ENCODE measurements at places on chromosomes 2 and 18.

DNA sequence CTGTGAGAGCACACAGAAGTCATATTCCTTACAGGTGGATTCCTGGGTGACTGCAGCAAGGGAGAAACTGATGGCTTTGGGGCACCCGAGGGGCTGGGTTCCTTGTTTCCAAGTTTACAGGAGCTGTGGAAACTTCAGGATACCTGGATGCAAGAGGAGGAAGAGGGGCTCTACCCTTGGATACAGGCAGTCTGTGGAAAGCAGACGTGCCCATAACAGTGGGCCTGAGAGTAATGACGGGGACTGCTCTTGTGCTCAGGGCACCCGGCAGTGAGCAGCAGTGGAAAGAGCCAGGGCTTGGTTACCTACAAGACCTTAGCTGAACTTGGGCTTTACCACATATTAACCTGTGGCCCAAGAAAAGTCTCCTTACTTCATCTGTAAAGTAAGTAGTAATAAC, 102.2 kb upstream of the TGFA start:
- no peak for DNase-seq

GRCh38 chr2:105118960-105119359, 81.1 kb downstream of the MRPS9 start:
- DNase-seq: no peak

- DNase-seq: no peak
These were observed 141.9 kb upstream of the NETO1 start for GRCh38 chr18:73009691-73010090.

- DNase-seq: no peak
These were observed 33.1 kb downstream of the HJURP start for GRCh38 chr2:233821196-233821595.

GRCh38 chr18:48390641-48391040, 18.5 kb downstream of the ZBTB7C start:
- DNase-seq: no peak

GRCh38 chr2:148642112-148642744, 2.3 kb upstream of the EPC2 start:
- DNase-seq: no peak

DNA sequence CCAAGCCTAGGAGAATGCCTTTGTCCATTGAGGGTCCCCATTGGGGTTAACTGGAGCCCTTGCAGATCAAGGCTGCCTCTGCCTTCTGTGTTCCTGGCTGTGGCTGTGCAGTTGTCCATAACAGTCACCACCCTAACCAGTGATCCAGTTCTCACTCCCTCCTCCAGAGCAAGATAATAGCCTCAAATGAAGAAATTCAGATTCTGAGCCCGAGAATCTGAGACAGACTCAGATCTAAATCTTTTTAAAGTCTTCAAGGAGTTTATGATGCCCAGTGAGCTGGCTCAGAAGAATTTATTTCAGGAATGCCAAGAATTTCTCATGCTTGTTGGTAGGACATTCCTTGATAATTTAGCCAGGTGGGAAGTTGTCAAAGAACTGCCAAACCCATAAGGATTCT, 44.3 kb upstream of the RAB6C start:
- DNase-seq: no peak

GRCh38 chr2:234632527-234633391, 135.9 kb upstream of the ARL4C start:
- no peak for DNase-seq

GRCh38 chr2:239696559-239697207, 295.9 kb upstream of the HDAC4 start:
- DNase-seq: no peak

DNA sequence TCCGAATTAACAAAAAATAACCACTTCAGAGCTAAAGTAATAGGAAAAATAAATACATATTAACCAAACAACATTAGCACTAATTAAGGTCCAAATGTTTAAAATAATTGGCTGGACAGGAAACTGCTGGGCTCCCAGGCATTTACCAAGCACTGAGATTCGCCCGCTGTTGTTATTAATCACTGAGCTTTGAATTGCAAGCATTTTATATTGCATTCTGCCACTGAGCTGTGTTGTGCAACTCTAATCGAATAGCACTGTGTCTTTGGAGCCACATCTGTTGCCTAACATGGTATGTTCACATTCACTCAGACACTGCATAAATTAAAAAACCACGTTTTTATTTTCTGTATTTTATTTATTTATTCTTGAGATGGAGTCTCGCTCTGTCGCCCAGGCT, 88.9 kb downstream of the SOWAHC start:
- no peak for DNase-seq

Measured in pulmonary artery endothelial cell (primary cell).